Effector memory CD4-positive, alpha-beta T cell (primary cell): ENCODE measurements at places on chromosomes 3 and 15.

- no peaks in the 10 kb centered on the region for H3K4me1 ChIP-seq
- no peak overlapping the region for H3K4me3 ChIP-seq
- no peak overlapping the region for H3K27ac ChIP-seq
- DNase-seq, result no peak
- no peaks in the 10 kb centered on the region for H3K27me3 ChIP-seq
Measured at GRCh38 chr3:134590766-134591165, 60.1 kb downstream of the KY start.

- no peaks in the 10 kb centered on the region for H3K27me3 ChIP-seq
- no peak overlapping the region for H3K27ac ChIP-seq
- no peak overlapping the region for H3K4me3 ChIP-seq
- DNase-seq, result no peak
Measured at GRCh38 chr3:116897382-116897781, 187.8 kb downstream of the TUSC7 start.

DNA sequence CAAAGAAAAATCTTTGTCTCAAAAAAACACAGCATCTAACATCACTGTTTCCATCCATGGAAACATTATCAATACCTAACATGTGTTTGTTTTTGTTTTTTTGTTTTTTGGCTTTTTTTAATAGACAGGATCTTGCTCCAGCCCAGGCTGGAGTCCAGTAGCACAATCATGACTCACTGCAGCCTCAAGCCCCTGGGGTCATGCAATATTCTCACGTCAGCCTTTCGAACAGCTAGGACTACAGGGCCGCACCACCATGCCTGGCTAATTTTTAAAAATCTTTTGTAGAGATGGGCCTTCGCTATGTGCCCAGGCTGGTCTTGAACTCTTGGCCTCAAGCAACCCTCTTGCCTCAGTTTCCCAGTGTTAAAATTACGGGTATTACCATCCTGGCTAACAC, 52.8 kb downstream of the RAF1 start:
- no peak for DNase-seq
- H3K27ac ChIP-seq, result no peak overlapping the region
- no peak overlapping the region for H3K4me3 ChIP-seq

- no peaks in the 10 kb centered on the region for H3K27me3 ChIP-seq
- H3K27ac ChIP-seq, result no peak overlapping the region
- no peaks in the 10 kb centered on the region for H3K4me1 ChIP-seq
Measured at GRCh38 chr3:13053420-13053819, 19.8 kb downstream of the IQSEC1 start.

GRCh38 chr3:79808515-79808914, 40.7 kb upstream of the ROBO1 start:
- no peaks in the 10 kb centered on the region for H3K27me3 ChIP-seq
- no peak for DNase-seq

- DNase-seq, result no peak
- no peak overlapping the region for H3K27ac ChIP-seq
- no peaks in the 10 kb centered on the region for H3K4me1 ChIP-seq
- H3K4me3 ChIP-seq, result no peak overlapping the region
- H3K27me3 ChIP-seq, result no peaks in the 10 kb centered on the region
Measured at GRCh38 chr3:87206635-87207034, 20.5 kb upstream of the CHMP2B start.

GRCh38 chr3:72009851-72010443, 225.0 kb upstream of the PROK2 start:
- no peaks in the 10 kb centered on the region for H3K36me3 ChIP-seq
- no peak overlapping the region for H3K4me3 ChIP-seq
- H3K27ac ChIP-seq, result no peak overlapping the region
- no peaks in the 10 kb centered on the region for H3K27me3 ChIP-seq

- H3K36me3 ChIP-seq, result no peaks in the 10 kb centered on the region
- DNase-seq, result no peak
- no peak overlapping the region for H3K4me3 ChIP-seq
- H3K4me1 ChIP-seq, result peaks cover 15% of the 10 kb centered on the region
- H3K27me3 ChIP-seq, result no peaks in the 10 kb centered on the region
- H3K27ac ChIP-seq, result no peak overlapping the region
Measured at GRCh38 chr15:84731774-84732173, 15.8 kb upstream of the SEC11A start.

GRCh38 chr15:88126695-88127431, 129.7 kb downstream of the NTRK3 start:
- no peaks in the 10 kb centered on the region for H3K27me3 ChIP-seq
- H3K4me1 ChIP-seq, result no peaks in the 10 kb centered on the region
- H3K4me3 ChIP-seq, result no peak overlapping the region
- DNase-seq, result no peak
- H3K27ac ChIP-seq, result no peak overlapping the region

DNA sequence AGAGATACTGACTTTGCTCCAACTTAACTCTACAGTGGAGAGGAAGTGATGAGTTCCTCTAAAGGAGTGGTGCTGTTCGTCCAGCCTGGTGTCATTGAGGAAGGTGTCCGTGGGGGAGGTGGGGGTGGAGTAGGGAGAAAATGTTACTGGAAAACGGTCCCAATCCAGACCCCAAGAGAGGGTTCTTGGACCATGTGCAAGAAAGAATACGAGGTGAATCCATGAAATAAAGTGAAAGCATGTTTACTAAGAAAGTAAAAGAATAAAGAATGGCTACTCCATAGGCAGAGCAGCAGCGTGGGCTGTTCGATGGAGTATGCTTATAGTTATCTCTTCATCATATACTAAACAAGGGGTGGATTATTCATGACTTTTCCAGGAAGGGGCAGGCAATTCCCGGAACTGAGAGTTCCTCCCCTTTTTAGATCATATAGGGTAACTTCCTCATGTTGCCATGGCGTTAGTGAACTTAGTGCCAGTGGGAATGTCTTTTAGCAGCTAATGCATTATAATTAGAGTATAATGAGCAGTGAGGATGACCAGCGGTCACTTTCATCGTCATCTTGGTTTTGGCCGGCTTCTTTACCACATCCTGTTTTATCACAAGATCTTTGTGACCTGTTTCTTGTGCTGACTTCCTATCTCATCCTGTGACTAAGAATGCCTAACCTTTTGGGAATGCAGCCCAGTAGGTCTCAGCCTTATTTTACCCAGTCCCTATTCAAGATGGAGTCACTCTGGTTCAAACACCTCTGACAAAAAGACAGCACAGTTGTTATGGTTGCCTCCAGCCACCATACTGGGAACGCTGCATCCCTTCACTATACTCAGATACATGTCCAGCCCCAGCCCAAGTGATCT, 38.6 kb downstream of the CLEC3B start:
- no peak overlapping the region for H3K4me3 ChIP-seq
- no peak for DNase-seq
- H3K36me3 ChIP-seq, result no peaks in the 10 kb centered on the region
- H3K4me1 ChIP-seq, result no peaks in the 10 kb centered on the region

DNA sequence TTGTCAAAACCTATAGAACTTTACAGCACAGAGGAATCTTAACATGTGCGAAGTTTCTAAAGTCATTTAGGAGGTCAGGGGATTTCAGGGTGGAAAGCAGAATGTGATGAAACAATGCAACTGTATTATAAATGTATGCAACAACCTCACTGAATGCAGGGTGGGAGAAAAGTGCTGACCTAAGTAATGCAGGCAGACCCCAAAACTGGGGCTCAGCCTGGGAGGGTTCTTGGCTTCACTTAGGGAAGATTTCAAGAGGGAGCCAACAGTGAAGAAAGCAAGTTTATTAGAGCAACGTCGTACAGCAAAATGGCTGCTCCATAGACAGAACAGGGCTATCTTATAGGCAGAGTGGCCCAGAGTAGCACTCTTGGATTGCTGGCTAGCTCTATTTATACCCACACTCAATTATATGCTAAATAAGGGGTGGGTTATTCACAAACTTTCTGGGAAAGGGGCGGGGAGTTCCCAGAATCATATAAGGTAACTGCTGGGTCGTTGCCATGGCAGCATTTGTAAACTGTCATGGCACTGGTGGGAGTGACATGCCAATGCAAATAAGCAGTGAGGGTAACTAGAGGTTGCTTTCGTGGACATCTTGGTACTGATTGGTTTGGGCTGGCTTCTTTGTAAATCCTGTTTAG, 14.2 kb upstream of the CAND2 start:
- no peak for DNase-seq
- H3K27me3 ChIP-seq, result no peaks in the 10 kb centered on the region
- H3K4me3 ChIP-seq, result no peak overlapping the region
- no peak overlapping the region for H3K27ac ChIP-seq
- H3K4me1 ChIP-seq, result no peaks in the 10 kb centered on the region

- H3K36me3 ChIP-seq, result no peaks in the 10 kb centered on the region
- no peak overlapping the region for H3K27ac ChIP-seq
- no peak overlapping the region for H3K4me3 ChIP-seq
- H3K27me3 ChIP-seq, result no peaks in the 10 kb centered on the region
- DNase-seq, result no peak
- no peaks in the 10 kb centered on the region for H3K4me1 ChIP-seq
Measured at GRCh38 chr15:51260202-51260601, 78.2 kb downstream of the CYP19A1 start.

DNA sequence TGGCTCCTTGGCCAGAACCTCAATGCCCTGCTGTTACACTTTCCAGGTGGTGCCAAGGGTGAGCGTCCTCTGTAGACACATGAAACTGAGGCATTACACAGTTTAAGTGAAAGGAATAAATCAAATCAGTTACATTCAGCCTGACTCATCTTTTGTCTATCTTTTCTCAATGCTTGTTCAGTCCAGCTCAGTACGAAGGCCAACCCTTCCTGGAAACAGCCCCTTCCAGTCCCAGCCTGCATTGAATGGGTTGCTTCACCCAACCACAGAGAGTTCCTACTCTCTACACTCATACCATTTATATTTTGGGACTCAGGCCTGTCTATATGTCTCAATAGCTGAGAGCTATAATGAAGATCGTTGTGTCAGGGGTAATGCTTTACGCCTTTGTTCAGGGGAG, 363.6 kb downstream of the RORA start:
- H3K27me3 ChIP-seq, result no peaks in the 10 kb centered on the region
- H3K27ac ChIP-seq, result no peak overlapping the region
- no peaks in the 10 kb centered on the region for H3K36me3 ChIP-seq
- H3K4me3 ChIP-seq, result no peak overlapping the region
- H3K4me1 ChIP-seq, result no peaks in the 10 kb centered on the region

DNA sequence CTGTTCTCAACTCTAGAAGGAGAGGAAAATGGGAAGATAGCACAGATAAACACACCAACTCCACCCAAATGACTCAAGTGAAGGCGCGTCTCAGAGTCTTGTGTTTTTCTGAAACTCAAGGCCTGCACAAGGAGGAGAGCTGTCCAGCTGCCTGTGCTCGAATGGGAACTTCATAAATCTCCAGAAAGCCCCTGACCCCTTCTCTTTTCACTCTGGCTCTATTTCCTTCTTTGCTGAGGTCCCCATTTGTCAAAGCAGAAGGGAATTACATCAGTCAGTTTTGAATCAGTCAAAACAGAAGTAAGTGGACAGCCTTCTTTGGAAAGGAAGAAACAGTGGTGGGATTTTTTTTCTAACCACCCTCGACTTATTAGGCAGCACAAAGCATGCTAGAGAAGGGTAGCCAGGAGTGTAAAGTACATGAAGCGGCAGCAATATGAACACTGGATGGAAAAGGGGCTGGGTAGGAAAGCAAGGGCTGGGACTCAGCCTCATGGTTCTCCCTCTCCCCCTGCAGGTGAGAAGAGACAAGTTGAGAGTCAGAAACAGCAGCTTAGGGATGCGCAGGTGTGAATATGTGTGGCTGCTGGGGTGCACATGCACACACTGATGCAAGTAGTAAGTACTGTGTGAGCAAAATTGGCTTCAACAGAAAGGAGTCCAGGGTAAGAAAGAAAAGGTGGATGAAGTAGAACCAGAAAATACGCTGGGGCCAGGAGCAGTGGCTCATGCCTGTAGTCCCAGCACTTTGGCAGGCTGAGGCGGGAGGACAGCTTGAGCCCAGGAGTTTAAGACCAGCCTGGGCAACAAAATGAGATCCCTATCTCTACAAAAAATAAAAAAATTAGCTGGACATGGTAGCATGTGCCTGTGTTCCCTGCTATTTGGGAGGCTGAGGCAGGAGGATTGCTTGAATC, 36.6 kb upstream of the MAGEF1 start:
- no peaks in the 10 kb centered on the region for H3K36me3 ChIP-seq
- DNase-seq, result no peak
- H3K27me3 ChIP-seq, result no peaks in the 10 kb centered on the region
- no peaks in the 10 kb centered on the region for H3K4me1 ChIP-seq
- H3K27ac ChIP-seq, result no peak overlapping the region

- no peak overlapping the region for H3K27ac ChIP-seq
- DNase-seq, result no peak
- no peaks in the 10 kb centered on the region for H3K4me1 ChIP-seq
- H3K4me3 ChIP-seq, result no peak overlapping the region
- H3K36me3 ChIP-seq, result no peaks in the 10 kb centered on the region
Measured at GRCh38 chr15:38758043-38758442, 193.4 kb upstream of the RASGRP1 start.

- H3K36me3 ChIP-seq, result no peaks in the 10 kb centered on the region
- peaks cover 54% of the 10 kb centered on the region for H3K4me1 ChIP-seq
- peak overlapping the region; percentile 87 for H3K27ac ChIP-seq
- DNase-seq, result no peak
- H3K4me3 ChIP-seq, result no peak overlapping the region
Measured at GRCh38 chr3:98561727-98562521, 30.1 kb downstream of the GPR15 start.

DNA sequence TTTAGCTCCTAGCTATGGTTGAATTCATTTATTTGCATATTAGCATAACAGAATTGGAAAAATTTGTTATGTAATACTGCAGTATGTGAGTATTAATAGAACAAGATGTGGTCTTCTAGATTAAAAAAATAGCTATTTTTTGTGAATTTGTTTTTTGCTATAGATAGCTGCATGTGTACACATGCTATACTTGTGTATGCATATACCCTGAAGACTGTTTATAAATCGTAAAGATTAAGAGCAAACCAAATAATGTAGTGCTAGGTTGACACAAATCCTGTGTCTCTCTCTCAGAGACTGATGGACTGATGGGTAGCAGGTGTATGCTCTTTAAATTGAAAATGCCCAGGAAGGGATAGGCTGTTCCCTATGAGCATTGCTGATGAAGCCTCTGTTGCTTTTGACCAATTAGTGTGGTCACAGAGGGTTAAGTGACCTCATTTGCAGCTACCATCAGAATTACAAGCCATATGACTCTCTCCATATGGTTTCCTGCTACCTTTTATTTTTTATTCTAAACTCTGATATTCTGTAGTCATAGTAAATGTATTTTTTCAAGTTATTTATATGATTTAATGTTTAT, 9.0 kb downstream of the PLCL2 start:
- no peaks in the 10 kb centered on the region for H3K27me3 ChIP-seq
- H3K4me3 ChIP-seq, result no peak overlapping the region
- peaks cover 50% of the 10 kb centered on the region for H3K4me1 ChIP-seq
- no peak overlapping the region for H3K27ac ChIP-seq
- no peak for DNase-seq

DNA sequence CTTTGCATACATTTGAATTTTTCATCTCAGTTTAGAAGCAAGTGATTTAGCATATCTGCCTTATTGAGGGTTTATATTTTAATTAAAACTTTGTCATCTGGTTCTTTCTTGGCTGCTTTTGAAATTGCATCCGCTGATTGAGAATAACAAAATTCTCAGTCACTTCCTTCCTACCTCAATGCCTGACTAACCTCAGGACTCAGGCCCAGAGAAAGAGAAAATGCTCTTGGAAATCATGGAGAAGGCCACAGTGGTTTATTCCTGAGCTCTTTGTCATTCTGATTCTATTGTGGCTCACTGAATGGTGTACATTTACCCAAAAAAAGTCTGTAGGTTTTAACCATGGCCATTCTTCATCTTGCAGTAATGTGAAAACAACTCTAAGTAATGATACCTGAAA, 533.9 kb downstream of the TBL1XR1 start:
- H3K27me3 ChIP-seq, result no peaks in the 10 kb centered on the region
- H3K36me3 ChIP-seq, result no peaks in the 10 kb centered on the region
- H3K4me3 ChIP-seq, result no peak overlapping the region
- H3K4me1 ChIP-seq, result no peaks in the 10 kb centered on the region
- H3K27ac ChIP-seq, result no peak overlapping the region
